ENCODE measurements at places on chromosomes 1 and 21.

DNA sequence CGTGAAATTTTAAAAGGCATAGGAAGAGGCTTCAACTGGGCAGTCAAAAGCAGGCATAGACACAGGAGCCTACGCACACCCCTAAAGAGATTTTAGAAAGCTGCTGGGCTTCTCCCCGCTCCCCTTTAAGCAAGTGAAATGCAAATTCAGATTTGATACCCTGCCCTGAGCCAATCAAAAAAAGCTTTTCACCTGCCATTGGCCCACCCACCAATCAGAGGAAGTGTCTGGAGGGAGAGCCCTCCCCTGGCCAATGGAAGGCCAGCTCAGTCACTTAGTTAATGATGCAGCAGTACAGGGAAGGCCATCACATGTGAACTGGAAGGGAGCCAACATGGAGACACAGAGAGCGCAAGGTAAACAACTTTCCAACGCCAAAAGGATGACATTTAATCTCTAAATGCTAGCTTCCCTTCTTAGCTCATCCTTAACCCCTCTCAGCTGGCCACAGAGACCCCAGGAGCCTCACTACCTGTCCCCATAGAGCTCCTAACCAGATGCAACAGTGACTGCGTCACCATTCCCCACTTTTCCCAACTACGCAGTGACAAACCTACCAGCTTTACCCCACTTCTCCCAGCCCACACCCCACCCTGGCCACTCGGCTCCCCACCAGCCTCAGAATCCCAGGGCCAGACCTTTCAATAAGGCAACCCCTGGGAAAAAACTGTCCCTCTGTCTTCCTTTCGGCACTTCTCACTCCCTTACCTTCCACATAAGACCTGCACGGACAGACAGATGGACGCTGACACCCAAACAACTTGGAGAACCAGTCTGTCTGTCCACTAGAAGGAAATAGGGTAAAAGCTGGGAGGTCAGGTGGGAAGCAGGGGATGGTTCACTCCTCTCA, 71.0 kb downstream of the CD46 start:
- DNase-seq, result peak; percentile 83

- DNase-seq, result no peak
Observed at GRCh38 chr1:215118081-215118480, 35.5 kb downstream of the KCNK2 start.

GRCh38 chr21:16742131-16742641, 770.7 kb upstream of the CXADR start:
- DNase-seq, result no peak

DNA sequence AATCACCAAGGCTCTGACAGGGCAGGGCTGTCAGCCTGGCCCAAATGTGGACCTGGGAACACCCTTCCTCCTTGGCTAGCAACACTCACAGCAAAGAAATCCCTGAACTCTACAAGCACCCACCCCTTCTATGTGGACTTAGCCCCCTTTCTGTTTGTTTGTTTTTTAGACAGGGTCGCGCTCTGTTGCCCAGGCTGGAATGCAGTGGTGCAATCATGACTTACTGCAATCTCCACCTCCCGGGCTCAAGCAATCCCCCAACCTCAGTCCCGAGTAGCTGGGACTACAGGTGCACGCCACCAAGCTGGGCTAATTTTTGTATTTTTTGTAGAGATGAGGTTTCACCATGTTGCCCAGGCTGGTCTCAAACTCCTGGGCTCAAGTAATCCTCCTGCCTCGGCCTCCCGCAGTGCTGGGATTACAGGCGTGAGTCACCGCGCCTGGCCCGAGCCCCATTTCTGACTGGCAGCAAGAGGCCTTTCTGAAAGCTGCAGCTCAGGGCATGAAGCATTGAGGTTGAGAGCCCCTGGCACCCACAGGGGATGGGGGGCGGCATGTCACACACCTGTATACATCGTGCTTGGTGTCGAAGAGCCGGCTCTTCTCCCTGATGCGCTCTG, 16.2 kb downstream of the RIPK4 start:
- no peak for DNase-seq

DNA sequence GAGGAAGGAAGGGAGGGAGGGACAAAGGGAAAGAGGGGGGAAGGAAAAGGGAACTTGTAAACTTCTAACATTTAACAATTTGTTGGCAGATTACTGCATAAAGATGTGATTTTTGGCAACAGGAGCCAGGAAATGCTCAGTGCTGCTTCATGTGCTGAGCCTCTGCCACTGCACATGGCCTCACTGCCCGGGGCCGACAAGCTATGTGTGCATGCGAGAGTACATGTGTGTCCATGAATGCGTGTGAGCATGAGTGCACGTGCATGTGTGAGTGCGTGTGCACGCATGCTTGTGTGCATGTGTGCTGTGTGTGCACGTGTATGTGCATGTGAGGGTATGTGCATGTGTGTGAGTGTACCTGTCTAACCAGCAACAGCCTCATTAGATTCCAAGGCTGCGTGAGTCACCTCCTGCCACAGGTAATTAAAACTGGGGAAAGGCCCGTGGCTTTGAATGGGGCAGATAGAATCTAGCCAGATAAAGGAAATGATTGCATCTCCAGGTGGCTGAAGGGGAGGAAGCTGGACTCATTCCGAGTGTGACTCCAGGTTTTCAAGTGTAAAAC, 41.4 kb upstream of the TSPEAR start:
- DNase-seq, result no peak

Data from CD4-positive, alpha-beta T cell treated with Interleukin-2 at 100 ng/mL for 4 hours (primary cell).